ENCODE measurements at places on chromosomes 11 and 22. TPM values are rescaled to one million over a fixed set of nuclear protein-coding genes. Genes with fewer than 3 reads are reported as not detected.

KRTAP5-9 gene
- total RNA-seq: not detected

OR2AG1 gene
- total RNA-seq: not detected

KRTAP5-6 gene
- total RNA-seq: not detected

C11orf86 gene
- total RNA-seq: not detected

TFIP11 gene
- 46.5 TPM for total RNA-seq

RBFOX2 gene
- total RNA-seq: 93.0 TPM

ANKK1 gene
- total RNA-seq: 2.3 TPM

POU2AF1 gene
- 0.21 TPM for total RNA-seq

CALCB gene
- total RNA-seq: 0.21 TPM

Measured in nasal cavity respiratory epithelium epithelial cell of viscerocranial mucosa (primary cell).